ENCODE measurements at places on chromosomes 1 and 21. TPM values are rescaled to one million over a fixed set of nuclear protein-coding genes. Genes with fewer than 3 reads are reported as not detected.

OPRD1 gene
- total RNA-seq, result not detected

KISS1 gene
- 1.3 TPM for total RNA-seq

FALEC gene
- total RNA-seq, result 0.59 TPM

AIRE gene
- total RNA-seq, result not detected

SPATA46 gene
- total RNA-seq, result not detected

GPR3 gene
- 2.8 TPM for total RNA-seq

PAQR6 gene
- total RNA-seq, result 10.9 TPM

NTMT2 gene
- total RNA-seq, result not detected

CHTOP gene
- total RNA-seq, result 110 TPM

ADGRL4 gene
- 0.10 TPM for total RNA-seq

GPR37L1 gene
- total RNA-seq, result 0.10 TPM

DNALI1 gene
- 0.64 TPM for total RNA-seq

ARHGEF16 gene
- 37.4 TPM for total RNA-seq

CRNN gene
- not detected for total RNA-seq

DDOST gene
- total RNA-seq, result 387 TPM

BLZF1 gene
- total RNA-seq, result 19.6 TPM

TPTE gene
- not detected for total RNA-seq

FCRL4 gene
- total RNA-seq, result not detected

LCE1C gene
- total RNA-seq, result not detected

SYPL2 gene
- total RNA-seq, result 1.3 TPM

PROK1 gene
- 0.22 TPM for total RNA-seq

ASAP3 gene
- 19.7 TPM for total RNA-seq
